Suprapubic skin (tissue), 4 donors: ENCODE measurements at places on chromosomes 13 and 19. TPM values are rescaled to one million over a fixed set of nuclear protein-coding genes. Genes with fewer than 3 reads are reported as not detected.

GRCh38 chr19:1270854-1271527, 1.9 kb downstream of the CIRBP start:
- DNase-seq, result no peak

The LRRC4B gene
- 1.0 TPM for total RNA-seq

- DNase-seq, result peak; percentile 96
Observed at GRCh38 chr19:39409208-39410016, 2.8 kb downstream of the ZFP36 start.

- DNase-seq, result no peak
Observed at GRCh38 chr13:24271601-24272451, 37.6 kb upstream of the C1QTNF9 start.

The TMEM59L gene
- total RNA-seq, result 0.49 TPM

The SLC25A41 gene
- total RNA-seq, result not detected

GRCh38 chr13:70253834-70254233, 145.6 kb upstream of the KLHL1 start:
- no peak for DNase-seq

DNA sequence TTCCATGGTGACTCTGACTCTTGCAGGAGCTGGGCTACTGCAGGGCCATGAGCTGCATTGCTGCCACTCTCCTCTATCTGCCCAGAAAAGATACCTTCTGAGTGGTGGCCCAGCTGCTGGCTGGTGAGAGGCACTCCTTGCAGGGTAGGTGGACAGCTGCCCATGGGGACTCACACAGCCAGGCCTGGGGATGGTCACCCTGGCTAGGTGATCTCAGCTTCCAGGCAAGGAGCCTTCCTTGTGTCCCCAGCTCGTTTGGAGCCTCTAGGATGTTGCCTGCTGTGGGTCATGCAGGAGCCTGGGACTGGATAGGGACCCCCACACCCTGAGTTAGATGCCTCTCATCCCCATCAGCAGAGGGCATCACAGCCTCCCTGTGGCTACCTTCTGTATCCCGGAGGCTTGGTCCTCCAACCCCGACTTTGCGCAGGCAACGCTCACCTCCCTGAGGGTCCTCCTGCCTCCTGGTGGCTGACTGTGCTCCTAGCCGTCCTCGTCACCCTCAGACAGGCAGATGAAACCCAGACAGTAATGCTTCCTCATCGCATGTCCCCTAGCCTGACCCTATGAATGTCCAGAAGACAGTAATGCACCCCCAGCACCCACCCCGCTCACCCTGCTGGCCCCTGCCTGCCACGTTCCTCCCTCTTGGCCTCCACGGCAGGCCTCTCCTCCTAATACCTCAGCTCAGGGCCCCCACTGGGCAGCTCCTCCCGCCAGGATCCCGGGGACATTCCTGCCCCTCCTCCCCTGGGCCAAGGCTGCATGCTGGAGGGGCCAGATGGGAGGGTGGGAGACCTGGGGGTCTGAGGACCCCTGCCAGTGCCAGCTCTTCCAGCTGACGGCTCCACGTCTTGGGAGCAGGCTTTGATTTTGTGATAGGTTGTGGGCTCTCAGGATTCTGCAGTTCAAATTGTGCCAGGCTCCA, 13.6 kb upstream of the ZNF14 start:
- DNase-seq, result no peak

GRCh38 chr19:44969437-44969836, 14.3 kb downstream of the CLPTM1 start:
- DNase-seq, result no peak

The PTPRH gene
- total RNA-seq, result 0.34 TPM

DNA sequence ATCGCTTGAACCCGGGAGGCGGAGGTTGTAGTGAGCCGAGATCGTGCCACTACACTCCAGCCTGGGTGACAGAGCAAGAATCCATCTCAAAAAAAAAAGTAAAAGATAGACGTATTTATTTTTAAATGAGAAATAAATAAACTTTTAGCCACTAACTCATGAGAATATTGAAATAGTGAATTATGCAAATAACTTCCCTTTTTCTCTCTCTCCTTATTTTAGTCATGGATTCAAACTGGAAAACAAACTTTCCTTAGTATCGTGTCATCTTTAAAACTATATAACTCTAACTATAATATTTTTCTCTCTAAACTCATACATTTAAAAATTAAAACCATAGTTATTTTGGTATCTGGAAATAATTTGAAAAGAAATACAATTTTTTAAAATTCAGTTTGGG, 96.1 kb downstream of the FRY start:
- no peak for DNase-seq

GRCh38 chr13:102097708-102098107, 304.1 kb downstream of the FGF14 start:
- DNase-seq, result no peak

The KLK3 gene
- 1.9 TPM for total RNA-seq

GRCh38 chr19:14915116-14915515, 26.2 kb upstream of the OR7C2 start:
- DNase-seq, result no peak

- no peak for DNase-seq
Observed at GRCh38 chr13:91946498-91947070, 548.2 kb downstream of the GPC5 start.

GRCh38 chr13:70390064-70390463, 281.8 kb upstream of the KLHL1 start:
- DNase-seq, result no peak

DNA sequence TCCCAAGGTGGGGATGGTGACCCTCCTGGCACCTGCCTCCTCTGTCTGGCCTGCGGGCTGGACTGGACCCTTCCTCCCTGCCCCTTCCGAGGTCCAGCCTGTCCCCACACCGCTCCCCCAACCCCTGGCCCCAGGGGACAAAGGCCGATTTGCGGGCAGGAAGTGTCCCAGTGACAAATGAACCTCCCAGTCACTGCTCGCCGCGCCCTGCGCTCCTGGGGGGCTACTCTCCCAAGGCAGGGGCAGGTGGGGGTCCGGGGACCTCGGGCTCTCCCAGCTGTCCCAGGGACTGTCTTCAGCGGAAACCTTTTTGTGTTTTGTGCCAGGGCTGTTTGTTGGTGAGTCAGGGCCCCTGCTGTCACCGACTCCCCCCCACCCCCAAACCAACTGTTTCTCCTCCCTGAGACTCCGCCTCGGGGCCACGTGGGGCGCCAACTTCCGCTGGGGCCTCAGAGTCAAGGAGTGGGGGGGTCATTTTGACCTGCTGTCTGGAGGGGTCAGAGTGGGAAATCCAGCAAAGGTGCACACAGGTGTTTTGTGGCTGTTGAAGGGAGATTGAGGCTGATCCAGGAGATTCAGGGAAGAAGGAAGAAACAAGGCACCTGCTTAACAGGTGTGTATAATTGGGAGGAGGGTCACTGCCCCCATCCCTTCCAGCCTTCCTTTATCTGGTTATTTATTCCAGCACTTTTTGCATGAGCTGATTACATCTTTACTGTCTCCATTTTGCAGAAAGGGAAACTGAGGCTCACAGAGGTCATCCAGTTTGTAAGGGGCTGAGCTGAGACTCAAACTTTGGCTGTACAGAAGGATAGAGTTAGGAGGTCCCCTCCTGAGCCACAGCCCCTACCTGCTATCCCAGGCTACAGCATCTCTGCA, 831 bp downstream of the PGPEP1 start:
- DNase-seq, result no peak

DNA sequence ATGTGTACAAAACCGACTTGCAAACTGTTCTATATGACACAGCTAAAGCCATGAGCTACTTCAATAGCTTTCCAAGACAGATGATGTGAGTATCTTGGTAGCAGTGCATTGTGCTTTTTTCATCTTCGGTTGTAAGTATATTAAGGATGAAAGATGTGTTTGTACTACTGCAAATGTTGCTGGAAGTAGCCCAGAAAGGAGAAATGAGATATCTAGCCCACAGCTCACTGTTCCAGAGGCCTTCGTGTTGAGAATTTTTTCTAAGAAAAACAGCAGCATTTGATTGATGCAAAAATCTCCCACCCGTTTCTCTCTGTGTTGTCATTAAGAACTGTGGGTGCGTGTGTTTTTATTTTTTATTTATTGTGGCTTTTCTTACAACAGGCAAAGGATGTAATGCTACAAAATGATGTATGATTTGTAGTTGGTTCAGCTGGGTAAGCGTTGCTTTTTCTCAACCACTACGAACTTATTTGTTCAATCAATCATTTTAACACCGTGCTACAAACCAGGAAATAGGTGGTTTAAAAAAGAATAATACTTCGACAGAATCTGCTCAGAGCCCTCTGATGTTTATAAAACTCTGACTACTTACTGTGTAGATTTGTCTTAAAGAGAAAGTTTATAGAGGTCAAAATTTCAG, 41.6 kb upstream of the RFC3 start:
- no peak for DNase-seq

GRCh38 chr19:48311384-48311783, 14.0 kb upstream of the EMP3 start:
- no peak for DNase-seq

The TINCR gene
- 184 TPM for total RNA-seq

GRCh38 chr13:21475115-21475514, 16.0 kb upstream of the ZDHHC20 start:
- no peak for DNase-seq

- no peak for DNase-seq
Observed at GRCh38 chr13:30121666-30122065, 185.7 kb downstream of the KATNAL1 start.

The KLK12 gene
- total RNA-seq, result 5.0 TPM

DNA sequence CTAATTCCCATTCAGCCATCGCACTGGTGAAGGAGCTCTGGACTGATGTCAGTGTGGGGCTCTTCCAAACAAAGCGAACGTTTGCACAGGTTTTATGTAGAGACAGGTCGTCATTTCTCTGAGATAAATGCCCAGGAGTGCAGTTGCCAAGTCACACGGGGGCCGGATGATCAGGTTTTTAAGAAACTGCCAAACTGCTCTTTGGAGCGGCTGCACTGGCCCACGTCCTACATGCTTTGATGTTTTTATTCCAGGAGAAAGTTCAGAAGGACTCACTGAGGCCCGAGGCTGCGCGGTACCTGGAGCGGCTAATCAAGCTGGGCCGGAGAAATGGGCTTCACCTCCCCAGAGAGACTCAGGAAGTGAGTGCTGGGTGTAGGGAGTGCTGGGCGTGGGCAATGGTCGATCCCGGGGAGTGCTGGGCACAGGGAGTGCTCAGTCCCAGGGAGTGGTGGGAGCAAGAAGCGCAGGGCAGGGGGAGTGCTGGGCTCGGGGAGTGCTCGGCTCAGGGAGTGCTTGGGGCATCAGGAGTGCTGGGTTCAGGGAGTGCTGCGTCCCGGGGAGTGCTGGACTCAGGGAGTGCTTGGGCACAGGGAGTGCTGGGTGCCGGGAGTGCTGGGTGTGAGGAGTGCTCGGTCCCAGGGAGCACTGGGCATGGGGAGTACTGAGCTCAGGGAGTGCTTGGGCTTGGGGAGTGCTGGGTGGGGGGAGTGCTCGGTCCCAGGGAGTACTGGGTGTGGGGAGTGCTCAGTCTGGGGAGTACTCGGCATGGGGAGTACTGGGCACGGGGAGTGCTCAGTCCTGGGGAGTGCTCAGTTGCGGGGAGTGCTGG, 10.7 kb downstream of the THOP1 start:
- DNase-seq, result no peak

GRCh38 chr13:84672616-84673015, 790.3 kb upstream of the SLITRK1 start:
- no peak for DNase-seq

The FTL gene
- 1,582 TPM for total RNA-seq

The B3GNT8 gene
- 9.6 TPM for total RNA-seq

- no peak for DNase-seq
Observed at GRCh38 chr13:45310341-45311131, 30.4 kb downstream of the TPT1 start.

DNA sequence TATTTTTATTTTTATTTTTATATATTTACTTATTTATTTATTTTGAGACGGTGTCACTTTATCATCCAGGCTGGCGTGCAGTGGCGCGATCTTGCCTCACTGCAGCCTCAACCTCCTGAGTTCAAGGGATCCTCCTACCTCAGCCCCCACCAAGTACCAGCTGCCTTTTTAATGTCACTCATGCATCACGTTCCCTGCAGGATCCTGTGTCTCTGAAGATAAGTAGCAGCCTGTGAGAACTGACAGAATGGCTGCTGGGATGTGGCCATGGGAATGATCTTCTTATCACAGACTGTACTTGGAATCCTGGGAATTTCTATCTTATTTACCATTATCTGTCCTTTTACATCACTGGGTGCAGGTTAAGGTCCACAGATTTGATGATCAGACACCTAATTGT, 9.2 kb upstream of the ZNF761 start:
- no peak for DNase-seq

The ERICH4 gene
- total RNA-seq, result not detected

DNA sequence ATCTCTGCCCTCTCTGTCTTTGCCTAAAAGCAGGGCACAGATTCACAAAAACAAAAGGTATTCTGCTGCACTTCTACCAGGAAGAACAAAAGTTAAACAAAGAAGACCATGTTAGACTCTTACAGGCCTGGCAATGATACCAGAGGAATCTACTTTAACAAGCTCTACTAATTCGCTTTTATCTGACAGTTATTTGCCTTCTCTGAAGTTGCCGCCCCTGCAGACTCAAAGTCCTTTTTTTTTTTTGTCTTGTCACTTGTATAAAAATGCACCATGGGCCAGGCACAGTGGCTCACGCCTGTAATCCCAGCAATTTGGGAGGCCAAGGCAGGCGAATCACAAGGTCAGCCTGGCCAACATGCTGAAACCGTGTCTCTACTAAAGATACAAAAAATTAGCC, 176.5 kb upstream of the UBL3 start:
- no peak for DNase-seq

- no peak for DNase-seq
Observed at GRCh38 chr13:41651413-41652058, 194.2 kb downstream of the RGCC start.

- no peak for DNase-seq
Observed at GRCh38 chr13:63972328-63972727, 2556.7 kb upstream of the PCDH20 start.

GRCh38 chr13:30112602-30113435, 194.5 kb downstream of the KATNAL1 start:
- DNase-seq, result peak; percentile 91

The ATP8B3 gene
- 1.6 TPM for total RNA-seq

- no peak for DNase-seq
Observed at GRCh38 chr19:34596115-34596514, 80.8 kb downstream of the SCGB2B2 start.

The TLE6 gene
- total RNA-seq, result 0.23 TPM

- DNase-seq, result no peak
Observed at GRCh38 chr13:101127741-101128353, 288.5 kb downstream of the NALCN start.

The PCP2 gene
- total RNA-seq, result 9.9 TPM
